ENCODE measurements at places on chromosomes 3 and 15. TPM values are rescaled to one million over a fixed set of nuclear protein-coding genes. Genes with fewer than 3 reads are reported as not detected.

DNA sequence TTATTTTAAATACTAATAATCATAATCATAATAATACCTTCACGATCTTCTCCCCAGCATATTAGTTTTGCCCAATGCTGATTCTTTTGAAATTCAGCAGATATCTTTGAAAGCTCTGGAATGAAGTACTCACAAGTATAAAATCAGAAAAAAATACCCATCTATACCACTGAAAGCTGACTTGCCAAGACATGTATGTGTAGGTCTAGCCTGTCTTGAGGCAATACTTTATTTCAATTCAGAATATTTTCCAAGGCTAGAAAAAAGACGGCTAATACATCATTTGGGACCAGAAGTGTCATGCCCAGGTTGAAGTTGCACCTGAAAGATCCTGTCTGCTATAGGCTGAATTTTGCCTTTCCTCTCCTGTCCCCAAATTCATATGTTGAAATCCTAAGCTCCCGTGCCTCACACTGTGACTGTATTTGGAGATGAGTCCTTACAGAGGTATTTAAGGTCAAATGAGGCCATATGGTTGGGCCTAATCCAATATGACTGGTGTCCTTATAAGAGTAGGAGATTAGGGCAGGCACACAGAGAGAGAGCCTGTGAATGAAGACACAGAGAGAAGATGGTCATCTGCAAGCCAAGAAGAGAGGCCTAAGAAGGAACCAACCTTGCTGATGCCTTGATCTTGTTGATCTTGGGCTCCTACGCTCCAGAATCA is 255.9 kb upstream of the CMC1 start:
- DNase-seq, result no peak

- no peak for DNase-seq
Measured at GRCh38 chr3:48248095-48248850, 7.4 kb downstream of the ZNF589 start.

DNA sequence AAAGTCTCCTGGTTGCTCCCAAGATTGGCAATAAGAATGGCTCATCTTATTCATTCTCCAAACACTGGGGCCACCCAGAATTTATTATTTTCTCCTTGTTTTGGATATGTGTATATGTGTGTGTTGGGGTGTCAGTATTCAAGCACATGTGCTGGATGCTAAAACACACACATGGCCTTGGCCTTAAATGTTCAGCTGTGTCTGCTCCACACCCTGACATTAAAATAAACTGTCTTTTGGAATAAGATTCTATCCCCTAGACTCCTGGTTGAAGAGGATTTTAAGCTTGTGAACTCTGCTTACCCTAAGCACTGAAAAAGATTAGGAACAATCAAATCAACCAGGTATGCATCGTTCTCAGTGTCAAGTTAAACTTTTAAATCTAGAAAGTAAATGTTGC is 382.9 kb upstream of the MCTP2 start:
- DNase-seq, result no peak

GRCh38 chr3:127033786-127034185 is 50.9 kb downstream of the PLXNA1 start:
- DNase-seq, result no peak

- DNase-seq, result no peak
Measured at GRCh38 chr3:81601707-81602305, 159.6 kb downstream of the GBE1 start.

DNA sequence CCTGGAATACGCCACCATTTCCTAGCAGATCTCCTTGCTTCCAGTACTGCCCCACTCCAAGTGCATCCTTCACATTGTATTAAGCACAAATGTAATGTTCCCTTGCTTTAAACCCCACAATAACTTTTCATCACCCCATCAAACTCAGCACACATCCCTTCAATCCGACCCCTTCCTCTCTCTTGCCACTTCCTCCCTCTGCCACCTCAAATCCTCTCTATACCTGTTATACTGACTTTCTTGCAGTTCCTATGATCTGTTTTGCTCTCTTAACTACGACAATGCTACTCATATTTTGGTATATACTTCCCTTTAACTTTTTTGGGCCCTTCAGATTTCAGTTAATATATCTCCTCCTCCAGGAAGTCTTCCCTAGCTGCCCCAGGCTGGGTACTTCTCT is 14.1 kb downstream of the PARL start:
- DNase-seq, result no peak

- no peak for DNase-seq
Measured at GRCh38 chr15:46778876-46779275, 938.4 kb upstream of the SEMA6D start.

DNA sequence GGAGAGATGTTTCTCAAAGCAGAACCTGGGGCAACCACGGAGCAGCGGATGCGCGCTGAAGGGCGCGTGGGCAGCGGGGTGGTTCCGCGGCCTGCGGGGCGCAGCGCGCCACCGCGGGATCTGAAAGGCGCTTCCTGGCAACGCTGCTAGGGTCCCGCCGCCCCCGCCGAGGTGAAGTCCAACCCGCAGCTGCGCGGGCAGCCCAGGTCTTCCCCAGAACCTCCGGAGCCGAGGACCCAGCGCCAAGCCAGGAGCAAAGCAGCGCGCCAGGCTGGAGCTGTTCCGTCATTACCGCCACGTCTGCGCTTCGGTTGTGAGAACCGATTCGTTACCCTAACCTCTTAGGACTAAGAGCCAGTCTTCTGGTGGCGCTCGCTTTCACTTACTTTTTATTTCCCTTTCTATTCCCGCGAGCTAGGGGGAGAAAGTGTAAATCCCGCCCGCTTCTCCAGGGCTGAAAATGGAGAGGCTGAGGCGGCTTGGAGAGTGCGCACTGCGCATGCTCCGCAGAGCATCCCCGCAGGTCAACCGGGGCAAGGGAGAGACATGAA is 3.2 kb upstream of the GABRG3 start:
- no peak for DNase-seq

- DNase-seq, result peak; percentile 96
Measured at GRCh38 chr15:96356494-96357455, 26.3 kb downstream of the NR2F2 start.

DNA sequence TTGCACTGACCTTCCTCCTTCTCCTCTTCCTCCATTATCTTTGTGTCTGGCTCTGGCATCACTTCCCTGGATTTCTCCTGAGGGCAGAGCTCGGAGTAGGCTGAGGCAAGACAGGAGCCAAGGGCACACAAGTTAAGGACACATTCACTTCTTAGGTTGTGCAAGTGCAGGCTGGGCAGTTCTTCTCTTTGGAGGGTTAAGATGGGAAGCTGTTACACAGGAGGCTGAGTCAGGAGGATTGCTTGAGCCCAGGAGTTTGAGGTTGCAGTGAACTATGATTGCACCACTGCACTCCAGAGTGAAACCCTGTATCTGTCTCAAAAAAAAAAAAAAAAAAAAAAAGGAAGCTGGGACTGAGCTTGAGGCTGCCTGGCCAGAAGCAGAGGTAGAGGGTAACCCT is 176.2 kb upstream of the ANKRD28 start:
- DNase-seq, result no peak

DNA sequence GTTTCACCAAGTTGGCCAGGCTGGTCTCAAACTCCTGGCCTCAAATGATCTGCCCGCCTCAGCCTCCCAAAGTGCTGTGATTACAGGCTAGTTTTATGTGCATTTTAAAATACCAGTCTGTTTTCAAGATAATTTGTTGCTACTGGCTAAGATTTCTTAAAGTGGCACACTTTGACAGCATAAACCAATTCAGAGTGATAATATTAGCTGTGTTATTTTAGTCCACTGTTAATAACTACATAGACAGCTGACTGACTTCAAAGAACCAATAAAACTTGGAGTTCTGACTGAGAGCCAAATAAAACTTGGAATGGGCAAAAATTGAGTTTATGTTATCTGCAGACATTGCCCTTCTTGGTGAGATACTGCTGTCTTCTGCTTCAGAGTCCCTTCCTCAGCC is 291.8 kb downstream of the UBE2E2 start:
- DNase-seq, result no peak

- no peak for DNase-seq
Measured at GRCh38 chr15:35535365-35535916, 10.5 kb downstream of the DPH6 start.

DNA sequence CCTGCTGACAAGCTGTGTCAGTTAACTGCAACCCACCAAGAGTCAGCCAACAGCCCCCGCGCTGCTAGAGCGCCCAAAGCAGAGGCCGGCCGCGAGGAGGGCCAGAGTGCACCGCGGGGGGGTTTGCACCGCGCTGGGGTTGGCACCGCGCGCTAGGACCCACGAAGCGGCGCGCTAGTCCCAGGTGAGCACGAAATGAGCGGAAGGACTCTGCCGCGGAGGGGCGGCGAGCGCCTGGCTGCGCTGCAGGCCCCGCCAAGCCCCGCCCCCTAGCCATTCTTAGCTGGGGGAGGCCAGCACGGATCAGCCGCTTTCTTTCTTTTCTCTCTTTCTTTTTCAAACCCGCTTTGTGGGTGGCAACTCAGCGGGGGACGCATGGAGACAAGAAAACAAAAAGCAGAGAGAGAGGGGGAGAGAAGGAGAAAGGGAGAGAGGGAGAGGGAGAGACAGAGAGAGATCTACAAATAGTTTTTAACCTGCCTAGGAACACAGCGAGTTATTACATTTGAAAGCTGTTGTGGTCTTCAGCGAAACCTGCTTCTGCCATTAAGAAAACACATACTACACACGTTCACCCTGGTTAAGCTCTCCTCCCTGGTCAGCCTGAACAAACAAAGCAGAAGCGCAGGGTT is 6.9 kb upstream of the FOXB1 start:
- DNase-seq, result no peak

DNA sequence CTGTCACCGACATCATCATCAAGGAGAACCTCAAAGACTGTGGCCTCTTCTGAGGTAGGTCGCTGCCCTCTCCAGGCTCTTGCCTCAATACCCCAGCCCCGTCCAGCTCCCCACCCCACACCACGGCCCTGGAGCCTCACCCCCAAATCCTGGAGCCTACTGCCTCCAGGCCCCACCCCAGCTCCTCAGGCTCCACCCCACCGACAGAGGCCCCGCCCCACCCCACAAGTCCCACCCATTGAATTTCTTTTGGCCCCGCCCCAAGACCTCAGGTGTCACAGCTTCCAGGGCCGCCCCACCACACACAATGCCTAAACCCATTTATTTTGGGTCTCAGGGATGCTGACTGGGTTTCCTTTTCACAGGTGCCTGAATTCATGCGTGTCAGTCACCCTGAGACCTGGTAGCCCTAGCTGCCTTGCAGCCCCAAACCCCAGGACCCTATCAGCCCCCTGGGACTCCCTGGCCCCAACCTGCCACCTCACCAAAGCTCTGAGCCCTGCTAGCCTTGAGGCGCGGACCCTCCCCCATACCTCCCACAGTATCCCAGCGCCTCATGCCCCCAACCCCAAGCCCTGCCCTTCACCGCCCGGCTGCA is 3.6 kb downstream of the GNAT1 start:
- DNase-seq, result no peak

DNA sequence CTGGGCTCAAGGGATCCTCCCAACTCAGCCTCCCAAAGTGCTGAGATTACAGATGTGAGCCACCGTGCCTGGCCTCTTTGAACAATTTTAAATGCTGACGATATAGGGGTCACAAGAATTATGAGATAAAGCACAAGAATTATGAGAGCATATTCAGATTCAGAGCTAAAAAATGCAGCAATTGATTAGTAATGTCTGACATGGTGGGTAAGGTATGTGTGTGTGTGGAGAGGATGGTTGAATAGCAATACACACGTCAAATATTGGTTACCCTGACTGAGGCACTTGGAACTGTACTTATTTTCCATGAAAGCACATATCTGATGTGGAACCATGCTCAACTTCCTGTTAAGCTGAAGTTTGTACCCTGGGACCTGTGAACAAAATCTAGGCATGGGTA is 115.6 kb downstream of the EOMES start:
- DNase-seq, result no peak

- DNase-seq, result peak; percentile 60
Measured at GRCh38 chr3:175346573-175347356, 487.6 kb downstream of the NAALADL2 start.

Gene CKMT1B
- 31.8 TPM for total RNA-seq

Gene TOPAZ1
- not detected for total RNA-seq

Gene EFCAB12
- not detected for total RNA-seq

Gene DAG1
- total RNA-seq, result 82.2 TPM

Gene SLCO2A1
- total RNA-seq, result 6.2 TPM

Gene XCR1
- total RNA-seq, result 8.2 TPM

Data from lower leg skin (tissue), 4 donors.